ENCODE measurements at places on chromosomes 5 and 9. TPM values are rescaled to one million over a fixed set of nuclear protein-coding genes. Genes with fewer than 3 reads are reported as not detected.

CDH9 gene
- not detected for total RNA-seq

STKLD1 gene
- 0.41 TPM for total RNA-seq

CSF2 gene
- 9.3 TPM for total RNA-seq

CLIC3 gene
- total RNA-seq, result not detected

TRPM3 gene
- total RNA-seq, result 1.6 TPM

PAXX gene
- 103 TPM for total RNA-seq

ZFP37 gene
- total RNA-seq, result 2.0 TPM

BRINP1 gene
- not detected for total RNA-seq

BTNL8 gene
- total RNA-seq, result 0.57 TPM

LCP2 gene
- total RNA-seq, result 1.1 TPM

FOXD4L3 gene
- not detected for total RNA-seq

CENPK gene
- total RNA-seq, result 33.7 TPM

EQTN gene
- total RNA-seq, result not detected

DAPK1 gene
- total RNA-seq, result 2.1 TPM

OR1J4 gene
- total RNA-seq, result not detected

GPR150 gene
- not detected for total RNA-seq

ARHGEF37 gene
- total RNA-seq, result 1.8 TPM

NCBP1 gene
- total RNA-seq, result 51.0 TPM

CXCL14 gene
- total RNA-seq, result not detected

INSL4 gene
- not detected for total RNA-seq

PCDHA1 gene
- 2.5 TPM for total RNA-seq

TTC1 gene
- total RNA-seq, result 65.3 TPM

FLT4 gene
- 0.03 TPM for total RNA-seq

TAL2 gene
- total RNA-seq, result not detected

ITK gene
- total RNA-seq, result not detected

CDX1 gene
- total RNA-seq, result not detected

DMGDH gene
- total RNA-seq, result not detected

ANGPTL2 gene
- total RNA-seq, result 10.1 TPM

KCNV2 gene
- total RNA-seq, result not detected

UCK1 gene
- total RNA-seq, result 59.1 TPM

RANBP3L gene
- not detected for total RNA-seq

SPINK13 gene
- not detected for total RNA-seq

GFI1B gene
- not detected for total RNA-seq

NSMF gene
- total RNA-seq, result 38.6 TPM

IRX2 gene
- not detected for total RNA-seq

PAPPA gene
- total RNA-seq, result 0.30 TPM

MRPL36 gene
- total RNA-seq, result 80.0 TPM

PCDHB9 gene
- 4.1 TPM for total RNA-seq

SYK gene
- total RNA-seq, result 0.72 TPM

IGFBPL1 gene
- not detected for total RNA-seq

FOXD4L5 gene
- not detected for total RNA-seq

GABRA6 gene
- not detected for total RNA-seq

DIAPH1 gene
- 55.8 TPM for total RNA-seq

PDCD1LG2 gene
- 0.82 TPM for total RNA-seq

Measured in A375 (cell line).